Activated CD4-positive, alpha-beta T cell treated with anti-CD3 and anti-CD28 coated beads, Interleukin-2, amount 50 U/mL, for 48 hours (primary cell): ENCODE measurements at places on chromosomes 16 and 17.

DNA sequence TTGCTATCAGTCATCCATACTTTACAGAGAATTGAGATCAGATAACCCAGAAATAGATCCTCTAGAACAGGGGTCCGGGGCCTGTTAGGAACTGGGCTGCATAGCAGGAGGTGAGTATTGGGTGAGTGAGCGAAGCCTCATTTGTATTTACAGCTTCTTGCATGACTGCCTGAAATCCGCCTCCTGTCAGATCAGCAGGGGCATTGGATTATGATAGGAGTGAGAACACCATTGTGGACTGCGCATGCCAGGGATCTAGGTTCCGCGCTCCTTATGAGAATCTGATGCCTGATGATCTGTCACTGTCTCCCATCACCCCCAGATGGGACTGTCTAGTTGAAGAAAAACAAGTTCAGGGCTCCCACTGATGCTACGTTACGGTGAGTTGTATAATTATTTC, 13.0 kb upstream of the SCIMP start:
- DNase-seq, result no peak

GRCh38 chr16:84738255-84739038, 38.6 kb downstream of the USP10 start:
- peak; percentile 84 for DNase-seq

DNA sequence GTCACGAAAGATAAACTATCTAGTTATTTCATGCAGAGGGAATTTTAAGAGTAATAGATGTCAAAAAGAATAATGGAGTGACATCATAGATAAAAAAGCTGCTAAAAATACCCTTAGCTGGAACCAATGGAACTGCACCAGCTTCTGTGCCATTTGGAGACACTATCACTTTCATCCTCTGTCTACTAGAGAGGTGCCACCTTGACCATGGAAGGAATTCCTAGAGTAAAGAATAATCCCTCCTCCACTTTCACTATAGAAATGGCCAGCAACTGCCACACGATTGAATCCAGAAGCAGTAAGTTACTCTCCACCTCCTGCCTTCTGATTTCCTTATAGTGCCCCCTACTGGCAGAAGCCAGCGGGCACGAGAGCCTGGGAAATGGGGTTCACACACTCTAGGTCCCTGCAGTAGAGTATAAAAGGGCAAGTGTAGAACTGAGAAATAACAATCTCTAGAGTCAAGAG, 2.8 kb upstream of the ALDH3A2 start:
- peak; percentile 65 for DNase-seq

- DNase-seq, result no peak
Measured at GRCh38 chr17:45372325-45372869, 55.6 kb upstream of the MAP3K14 start.

DNA sequence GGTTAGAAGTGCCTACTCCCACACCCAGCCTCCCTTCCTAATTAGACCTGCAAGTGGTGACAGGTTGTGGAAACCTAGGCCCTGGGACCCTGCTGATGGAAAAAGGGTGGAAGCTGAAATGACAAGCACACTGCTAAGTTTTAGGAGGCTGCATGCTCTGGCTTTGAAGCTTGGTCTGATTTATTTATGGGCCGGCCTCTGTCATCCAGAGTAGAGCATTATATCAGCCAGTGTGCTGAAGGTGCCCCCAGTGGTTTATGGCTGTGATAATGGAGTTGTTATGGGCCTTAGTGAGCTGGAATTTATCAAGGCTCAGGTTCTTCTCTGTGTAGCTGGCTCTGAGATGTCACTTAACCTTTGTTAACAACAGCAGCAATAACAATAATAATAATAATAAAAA, 142.6 kb downstream of the UTP18 start:
- DNase-seq, result no peak

GRCh38 chr17:7491583-7491982, 7.4 kb downstream of the POLR2A start:
- no peak for DNase-seq
